ENCODE measurements at places on chromosomes 12 and 14.

- DNase-seq = no peak
Observed at GRCh38 chr14:96783043-96783914, 13.9 kb upstream of the VRK1 start.

DNA sequence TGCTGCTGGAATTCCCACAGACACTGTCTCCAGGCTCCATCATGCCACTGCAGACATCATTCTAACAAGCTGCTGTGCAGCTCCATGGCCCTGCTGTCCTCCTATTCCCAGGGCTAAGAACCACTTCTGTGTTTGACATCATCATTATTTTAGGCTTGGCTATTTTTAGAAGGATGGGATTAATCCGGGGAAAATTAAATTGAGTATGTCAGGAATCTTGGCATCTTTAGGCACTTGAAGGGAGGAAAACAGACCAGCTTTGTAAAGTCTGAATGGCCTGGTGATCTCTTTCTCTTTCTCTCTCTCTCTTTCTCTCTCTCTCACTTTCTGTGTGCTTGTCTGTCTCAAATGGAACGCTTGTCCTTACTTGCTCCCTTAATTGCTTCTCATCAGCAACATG is 568.3 kb upstream of the FLRT2 start:
- no peak for DNase-seq

DNA sequence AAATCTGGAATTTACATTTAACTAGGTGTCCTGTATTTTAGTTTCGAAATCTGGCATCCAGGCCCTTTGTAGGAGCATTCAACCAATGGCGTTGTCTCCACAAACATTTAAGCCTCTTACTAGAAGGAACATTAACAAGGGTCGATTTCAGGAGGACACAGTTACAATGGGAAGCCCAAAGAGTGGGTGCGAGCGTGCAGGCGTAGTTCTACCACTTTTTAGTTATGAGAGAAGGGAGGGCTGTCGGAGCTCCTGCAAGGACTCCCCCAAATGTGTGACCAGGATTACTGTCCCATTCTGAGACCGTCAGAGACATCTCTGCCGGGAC is 365 bp upstream of the ABHD4 start:
- no peak for DNase-seq

DNA sequence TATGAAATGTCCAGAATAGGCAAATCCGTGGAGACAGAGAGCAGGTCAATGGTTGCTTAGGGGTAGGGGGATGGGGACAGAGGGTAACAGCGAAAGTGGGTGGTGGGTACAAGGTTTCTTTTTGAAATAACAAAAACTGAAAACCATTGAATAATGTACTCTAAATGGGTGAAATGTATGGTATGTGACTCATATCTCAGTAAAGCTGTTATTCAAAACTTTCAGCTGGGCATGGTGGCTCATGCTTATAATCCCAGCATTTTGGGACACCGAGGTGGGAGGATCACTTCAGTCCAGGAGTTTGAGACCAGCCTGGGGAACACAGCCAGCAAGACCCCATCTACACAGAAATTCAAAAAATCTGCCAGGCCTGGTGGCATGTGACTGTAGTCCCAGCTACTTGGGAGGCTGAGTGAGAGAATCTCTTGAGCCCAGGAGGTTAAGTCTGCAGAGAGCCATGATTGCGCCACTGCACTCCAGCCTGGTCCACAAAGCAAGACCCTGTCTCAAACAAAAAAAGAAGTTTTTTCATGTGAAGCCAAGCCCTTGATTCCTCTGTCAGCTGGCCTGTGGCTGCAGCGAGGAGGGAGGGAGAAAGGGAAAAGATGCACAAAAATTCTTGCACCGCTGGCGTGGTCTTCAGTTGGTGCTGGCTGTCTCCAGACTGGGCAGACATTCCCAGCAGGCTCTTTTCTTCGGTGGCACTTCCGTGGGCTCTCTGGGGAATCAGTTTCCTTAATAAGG is 248.2 kb downstream of the SLC41A2 start:
- no peak for DNase-seq

GRCh38 chr14:57297852-57298251 is 29.1 kb downstream of the AP5M1 start:
- DNase-seq = no peak

GRCh38 chr14:68131907-68132306 is 312.3 kb downstream of the RAD51B start:
- no peak for DNase-seq

- DNase-seq = no peak
Observed at GRCh38 chr12:101915841-101916240, 38.5 kb downstream of the DRAM1 start.

GRCh38 chr12:57343703-57344378 is 87.0 kb downstream of the R3HDM2 start:
- DNase-seq = no peak

DNA sequence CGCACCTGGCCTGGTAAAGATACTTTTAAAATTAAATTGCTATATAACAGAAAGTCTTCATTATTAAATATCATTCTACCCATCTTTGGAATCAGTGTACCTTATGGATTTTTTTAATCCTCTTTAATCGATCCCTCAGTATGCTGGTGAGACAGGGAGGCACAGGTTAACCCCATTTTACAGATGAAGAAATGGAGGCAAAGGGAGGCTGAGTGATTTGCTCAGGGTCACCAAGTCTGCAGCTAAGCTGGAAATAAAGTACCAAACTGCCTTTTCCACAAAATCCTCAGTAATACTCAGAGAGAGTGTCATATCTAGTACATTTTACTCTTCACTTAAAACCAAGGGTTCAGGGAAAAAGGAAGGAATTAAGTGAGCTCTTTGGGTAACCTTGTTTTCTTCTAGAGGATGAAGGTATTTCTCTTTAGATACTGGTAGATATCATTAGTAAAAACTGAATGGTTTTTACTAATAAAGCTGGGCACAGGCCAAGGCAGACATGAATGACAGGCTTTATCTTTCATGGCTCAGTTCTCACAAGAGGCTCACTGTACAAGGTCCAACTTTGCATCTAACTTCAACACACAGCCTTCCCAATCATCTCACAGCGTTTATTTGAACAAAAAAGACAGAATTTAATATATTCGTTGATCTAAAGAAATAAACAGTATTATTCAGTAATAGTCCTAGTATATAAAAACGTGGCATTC is 35.3 kb upstream of the TTC7B start:
- DNase-seq = no peak

DNA sequence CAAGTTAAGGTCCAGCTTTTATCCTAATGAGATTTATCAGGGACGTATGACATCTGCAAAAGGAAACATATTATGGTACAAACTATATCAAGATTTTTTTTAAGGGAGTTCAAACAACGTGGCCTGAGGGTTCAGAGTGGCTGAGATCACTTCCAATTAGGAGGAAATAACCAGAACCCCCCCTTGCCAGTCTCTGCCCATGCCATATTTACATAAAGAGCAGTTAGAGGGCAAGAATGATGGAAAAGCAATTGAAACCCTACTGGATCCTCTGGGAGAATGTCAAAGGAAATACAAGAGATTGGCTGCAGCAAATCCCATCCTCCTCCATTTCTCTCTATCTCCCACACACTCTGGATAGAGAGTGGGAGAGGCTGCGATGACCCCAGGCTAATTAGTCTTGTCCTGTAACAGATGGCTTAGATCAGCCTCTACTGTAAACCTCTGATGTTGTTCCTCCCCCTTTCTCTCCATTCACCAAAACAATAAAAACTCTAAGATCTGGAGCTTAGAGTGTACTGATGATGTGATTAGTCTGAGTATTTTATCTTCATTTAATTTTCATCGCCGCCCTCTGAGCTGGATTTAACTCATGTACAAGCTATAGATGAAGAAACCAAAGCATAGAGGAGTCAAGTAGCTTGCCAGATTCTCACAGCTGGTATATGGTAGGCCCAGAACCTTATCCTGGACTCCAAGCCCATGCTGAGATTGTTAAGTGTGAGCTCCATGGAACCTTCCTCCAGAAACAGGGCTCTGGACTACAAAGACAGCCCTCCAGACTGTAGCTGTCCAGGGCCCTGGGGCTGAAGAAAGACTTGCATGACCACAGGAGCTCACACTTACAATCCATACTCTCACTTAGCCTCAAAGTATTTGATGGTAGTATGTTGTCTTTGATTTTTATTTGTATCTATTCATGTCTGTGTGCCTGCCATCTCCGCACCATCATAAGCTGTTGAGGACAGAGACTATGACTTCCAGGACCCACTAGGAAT is 54.1 kb upstream of the GNG2 start:
- no peak for DNase-seq

DNA sequence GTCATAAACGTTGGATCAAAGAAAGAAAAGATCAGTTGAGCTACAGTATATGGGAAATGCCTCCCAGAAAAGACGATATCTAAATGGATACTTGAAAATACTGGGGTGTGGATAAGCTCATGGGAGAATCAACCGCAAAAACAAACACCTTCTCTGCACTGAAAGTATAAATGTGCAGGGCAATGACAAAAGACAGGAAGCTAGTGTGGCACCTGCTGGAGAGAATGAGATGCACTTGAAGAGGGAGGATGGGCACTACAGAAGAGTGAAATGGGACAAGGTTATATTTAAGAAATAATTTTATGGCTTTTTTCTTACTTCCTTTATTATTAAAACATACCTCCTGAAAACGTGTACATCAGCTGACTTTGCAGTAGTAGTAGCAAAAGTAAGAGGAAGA is 153.7 kb downstream of the PRKD1 start:
- no peak for DNase-seq

DNA sequence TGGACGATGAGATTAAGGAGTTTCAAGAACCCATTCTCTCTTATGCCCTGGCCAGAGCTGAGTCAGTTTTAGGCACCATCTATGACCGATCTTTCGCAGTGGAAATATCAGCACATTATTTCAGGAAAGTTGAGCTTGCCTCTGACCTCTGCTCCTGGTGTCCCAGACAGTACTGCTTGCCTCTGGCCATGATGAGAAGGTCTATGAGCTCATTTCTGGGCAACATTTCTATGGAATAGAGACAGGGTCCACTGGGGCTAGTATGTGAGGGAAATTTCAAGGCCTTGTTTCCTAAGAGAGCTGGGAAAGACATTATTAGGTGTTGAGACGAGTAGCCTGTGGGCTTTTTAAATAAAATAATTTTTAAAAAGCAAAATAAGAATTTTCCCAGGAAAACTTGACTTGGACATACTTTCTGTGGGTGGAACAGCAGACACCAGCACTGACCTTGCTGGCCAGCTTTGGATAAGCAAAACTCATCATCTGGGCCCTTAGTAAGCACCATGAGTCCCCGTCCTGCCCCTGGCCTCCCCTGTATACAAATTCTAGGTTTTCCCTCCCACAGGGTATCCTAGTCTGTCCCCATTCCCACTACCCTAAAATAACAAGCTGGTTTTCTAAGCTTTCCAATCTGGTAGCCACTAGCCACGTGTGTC is 43.4 kb downstream of the DIO2 start:
- no peak for DNase-seq

DNA sequence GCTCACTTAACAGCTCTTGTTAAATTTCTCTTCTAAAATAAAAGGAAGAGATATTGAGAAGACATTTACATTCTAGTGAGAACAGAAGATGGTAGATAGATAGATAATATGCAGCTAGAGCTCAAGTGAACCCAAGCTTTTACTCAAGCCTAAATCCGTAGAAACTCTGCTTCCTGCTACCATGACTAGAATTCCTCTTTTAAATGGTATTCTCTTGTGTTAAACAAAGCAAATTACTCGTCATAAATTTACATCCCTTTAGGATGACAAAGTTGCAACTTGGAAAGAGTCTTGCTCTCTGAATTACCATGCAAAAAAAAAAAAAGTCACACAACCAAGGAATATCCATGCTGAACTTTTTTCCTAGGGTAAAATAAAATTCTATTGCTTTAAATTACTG is 160.7 kb upstream of the LRFN5 start:
- DNase-seq = no peak

- DNase-seq = no peak
Observed at GRCh38 chr12:29782285-29782870, 1.4 kb downstream of the TMTC1 start.

DNA sequence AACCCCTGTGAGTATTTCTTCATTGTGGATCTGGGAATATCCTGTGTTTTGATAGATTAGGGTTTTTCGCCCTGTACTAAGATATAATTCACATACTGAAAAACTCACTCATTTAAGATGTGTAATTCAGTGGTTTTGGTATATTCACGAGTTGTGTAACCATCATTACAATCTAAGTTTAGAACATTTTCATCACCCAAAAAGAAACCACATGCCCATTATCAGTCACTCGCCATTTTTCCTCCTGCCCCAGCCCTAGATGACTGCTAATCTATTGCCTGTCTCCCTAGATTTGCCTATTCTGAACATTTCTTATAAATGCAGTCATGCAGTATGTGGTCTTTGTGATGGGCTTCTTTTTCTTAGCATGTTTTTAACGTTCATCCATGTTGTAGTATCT is 67.9 kb upstream of the ATF1 start:
- DNase-seq = no peak

DNA sequence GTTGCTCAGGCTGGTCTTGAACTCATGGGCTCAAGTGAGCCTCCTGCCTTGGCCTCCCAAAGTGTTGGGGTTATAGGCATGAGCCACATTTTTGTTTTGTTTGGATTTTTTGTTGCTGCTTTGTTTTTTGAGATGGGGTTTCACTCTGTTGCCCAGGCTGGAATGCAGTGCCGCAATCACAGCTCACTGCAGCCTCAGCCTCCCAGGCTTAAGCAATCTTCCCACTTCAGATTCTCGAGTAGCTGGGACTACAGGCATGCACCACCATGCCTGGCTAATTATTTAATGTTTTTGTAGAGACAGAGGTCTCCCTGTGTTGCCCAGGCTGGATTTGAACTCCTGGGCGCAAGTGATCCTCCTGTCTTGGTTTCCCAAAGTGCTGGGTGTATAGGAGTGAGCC is 5.7 kb upstream of the PLEK2 start:
- no peak for DNase-seq

GRCh38 chr12:84995641-84996040 is 40.4 kb downstream of the TSPAN19 start:
- no peak for DNase-seq

- no peak for DNase-seq
Observed at GRCh38 chr12:127632461-127632860, 634.5 kb upstream of the TMEM132C start.

DNA sequence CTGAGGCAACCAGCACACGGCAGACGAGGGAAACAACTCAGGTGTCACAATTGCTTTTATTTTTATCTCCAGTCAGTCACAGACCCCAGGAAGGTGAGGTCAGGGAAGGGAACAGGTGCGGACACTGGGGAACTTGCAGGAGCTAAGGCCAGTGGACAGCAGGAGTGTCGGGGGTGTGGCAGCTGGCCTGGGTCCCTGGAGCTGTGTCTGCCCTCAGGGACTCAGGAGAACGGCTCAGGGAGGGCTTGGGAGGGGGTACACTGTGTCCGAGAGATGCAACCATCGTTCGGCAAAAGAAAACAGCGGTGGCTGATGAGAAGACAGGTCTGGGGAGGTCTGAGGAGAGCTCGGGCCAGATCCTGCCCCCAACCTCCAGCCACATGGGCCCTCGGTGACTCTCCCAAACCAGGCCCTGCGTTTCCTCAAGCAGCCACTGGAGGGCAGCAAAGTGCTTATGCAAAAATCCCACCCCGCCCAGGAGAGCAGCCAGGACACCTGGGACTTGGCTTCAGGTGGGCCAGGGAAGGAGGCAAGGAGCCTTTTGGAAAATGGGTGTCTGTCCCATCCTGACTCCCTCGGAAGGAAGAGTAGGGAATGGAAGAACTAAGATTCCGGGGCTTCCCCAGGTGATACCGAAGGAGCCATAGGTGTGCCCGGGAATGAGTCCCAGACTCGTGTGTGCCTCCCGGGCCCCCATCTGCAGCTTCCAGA is 24.1 kb upstream of the BCDIN3D start:
- peak; percentile 43 for DNase-seq

- no peak for DNase-seq
Observed at GRCh38 chr14:94550041-94550440, 11.2 kb upstream of the SERPINA4 start.

GRCh38 chr14:105486974-105487448 is 325 bp downstream of the CRIP1 start:
- no peak for DNase-seq
